ENCODE measurements at places on chromosomes 13 and 19.

GRCh38 chr13:31957772-31958171 lies 73.8 kb upstream of the FRY start:
- DNase-seq, result no peak

- no peak for DNase-seq
Observed at GRCh38 chr13:32114284-32114950, 82.8 kb downstream of the FRY start.

DNA sequence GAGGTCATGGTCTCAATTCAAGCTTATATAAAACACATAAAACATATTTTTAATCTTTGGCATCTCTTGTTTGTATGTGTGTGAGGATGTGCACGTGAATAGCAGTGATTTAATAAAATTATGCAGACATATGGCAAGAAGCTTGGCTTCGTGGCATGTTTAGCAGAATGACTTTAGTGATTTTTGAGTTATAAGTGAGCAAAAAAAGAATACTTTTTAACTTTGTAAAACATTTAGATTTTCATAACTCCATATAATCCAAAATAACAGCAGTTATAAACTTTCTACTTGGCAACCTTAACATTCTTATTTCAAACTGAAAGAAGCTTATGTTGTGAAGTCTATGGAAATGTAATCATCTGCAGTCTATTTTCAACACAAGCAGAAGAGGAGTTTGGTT lies 120.6 kb downstream of the SLITRK1 start:
- no peak for DNase-seq

DNA sequence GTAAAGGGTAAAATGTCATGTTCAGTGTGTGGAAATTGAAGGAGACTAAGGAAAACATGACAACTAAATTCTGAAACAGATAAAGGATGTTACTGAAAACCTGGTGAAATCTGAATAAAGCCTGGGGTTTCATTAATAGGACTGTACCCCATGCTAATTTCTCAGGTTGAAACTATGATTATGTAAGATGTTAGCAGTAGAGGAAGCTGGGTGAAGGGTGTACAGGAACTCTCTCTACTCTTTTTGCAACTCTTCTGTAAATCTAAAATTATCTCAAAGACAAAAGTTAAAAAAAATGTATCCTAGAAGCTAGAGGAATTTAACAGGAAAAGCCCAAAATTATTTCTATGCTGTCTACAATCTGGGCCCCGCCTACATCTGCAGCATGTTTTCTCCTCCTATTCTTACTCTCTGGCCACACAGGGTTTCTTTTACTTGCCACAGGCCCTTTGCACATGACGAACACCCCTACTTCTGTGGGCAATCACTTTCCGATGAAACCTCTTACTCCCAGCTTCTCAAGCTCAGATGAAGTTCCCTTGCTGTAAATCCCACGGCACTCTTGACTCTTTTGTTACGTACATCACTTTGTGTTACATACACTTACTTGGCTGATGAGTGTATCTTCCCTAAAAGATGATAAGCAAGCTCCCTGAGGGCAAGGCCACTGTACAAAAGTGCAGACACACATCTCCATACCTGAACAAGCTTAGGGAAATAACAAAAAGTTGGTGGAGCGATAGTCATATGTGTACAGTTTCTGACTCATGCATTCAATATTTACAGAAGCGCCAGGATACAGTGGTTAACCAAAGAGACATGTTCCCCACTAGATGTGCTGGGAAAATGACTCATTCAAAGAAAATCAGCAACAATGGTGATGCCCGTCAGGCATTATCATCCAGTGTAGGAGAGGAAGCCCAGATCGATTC lies 32.6 kb downstream of the RUBCNL start:
- DNase-seq, result peak; percentile 96

DNA sequence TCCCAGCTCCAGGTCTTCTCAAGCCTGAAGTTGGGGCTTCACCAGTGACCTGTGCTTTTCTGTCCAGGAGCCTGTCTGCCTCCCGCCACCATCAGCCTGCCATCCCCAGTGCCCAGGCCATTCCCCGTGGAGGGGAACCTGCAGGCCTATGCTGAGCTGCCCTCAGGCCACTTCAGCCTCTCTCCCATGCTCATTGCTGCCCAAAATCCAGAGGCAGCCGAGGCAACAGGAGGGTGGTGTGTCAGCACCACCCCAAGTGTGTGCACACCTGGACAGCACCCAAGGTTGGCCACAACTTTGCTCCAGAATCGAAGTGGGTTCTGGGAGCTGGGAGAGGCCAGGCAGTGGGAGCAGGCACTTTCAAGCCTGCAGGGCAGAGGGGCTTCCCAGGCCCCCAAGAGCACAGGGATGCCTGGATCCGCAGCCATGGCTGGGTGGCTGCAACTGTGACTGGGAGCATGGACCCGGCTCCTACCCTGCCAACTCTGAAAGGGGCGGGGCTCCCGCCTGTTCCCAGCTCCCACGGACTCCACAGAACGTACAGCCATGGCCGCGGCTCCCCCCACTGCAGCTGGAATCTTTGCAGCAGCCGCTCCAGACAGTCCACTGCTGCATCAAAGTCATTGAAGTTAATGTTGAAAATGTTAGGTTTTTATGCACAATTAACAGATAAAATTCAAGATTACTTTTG lies 1747.0 kb downstream of the OLFM4 start:
- no peak for DNase-seq

DNA sequence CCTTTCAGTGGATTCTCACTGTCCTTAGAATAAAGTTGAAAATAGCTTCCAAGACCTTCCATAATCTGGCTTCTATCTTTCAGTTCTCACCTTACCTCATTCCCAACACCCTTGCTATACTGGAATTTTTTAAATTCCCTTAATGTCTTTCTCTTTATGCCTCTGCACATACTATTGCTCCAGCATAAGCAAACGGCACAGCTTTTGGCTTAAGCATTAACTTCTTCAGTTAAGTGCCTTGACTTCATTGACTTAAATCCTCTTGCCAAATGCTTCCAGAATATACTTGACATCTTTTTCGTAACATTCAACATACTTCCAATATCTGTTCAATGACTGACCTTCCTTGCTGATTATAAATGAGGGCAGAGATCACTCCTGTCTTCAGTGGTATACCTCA lies 34.0 kb downstream of the SERPINE3 start:
- DNase-seq, result no peak

DNA sequence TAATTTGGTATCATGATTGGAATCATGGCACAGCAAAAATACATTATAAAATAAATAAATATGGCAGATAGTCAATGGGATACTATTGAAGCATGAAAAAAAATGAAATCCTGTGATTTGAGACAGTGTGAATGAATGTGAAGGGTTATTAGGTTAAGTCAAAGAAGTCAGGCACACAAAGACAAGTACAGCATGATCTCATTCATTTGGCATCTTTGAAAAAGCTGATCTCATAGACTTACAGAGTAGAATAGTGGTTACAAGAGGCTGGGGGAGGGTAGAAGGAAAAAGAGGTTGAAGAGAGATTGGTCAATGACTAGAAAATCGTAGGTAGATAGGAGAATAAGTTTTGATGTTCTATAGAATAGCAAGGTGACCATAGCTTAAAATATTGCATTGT lies 295.1 kb upstream of the SLITRK5 start:
- peak; percentile 11 for DNase-seq

DNA sequence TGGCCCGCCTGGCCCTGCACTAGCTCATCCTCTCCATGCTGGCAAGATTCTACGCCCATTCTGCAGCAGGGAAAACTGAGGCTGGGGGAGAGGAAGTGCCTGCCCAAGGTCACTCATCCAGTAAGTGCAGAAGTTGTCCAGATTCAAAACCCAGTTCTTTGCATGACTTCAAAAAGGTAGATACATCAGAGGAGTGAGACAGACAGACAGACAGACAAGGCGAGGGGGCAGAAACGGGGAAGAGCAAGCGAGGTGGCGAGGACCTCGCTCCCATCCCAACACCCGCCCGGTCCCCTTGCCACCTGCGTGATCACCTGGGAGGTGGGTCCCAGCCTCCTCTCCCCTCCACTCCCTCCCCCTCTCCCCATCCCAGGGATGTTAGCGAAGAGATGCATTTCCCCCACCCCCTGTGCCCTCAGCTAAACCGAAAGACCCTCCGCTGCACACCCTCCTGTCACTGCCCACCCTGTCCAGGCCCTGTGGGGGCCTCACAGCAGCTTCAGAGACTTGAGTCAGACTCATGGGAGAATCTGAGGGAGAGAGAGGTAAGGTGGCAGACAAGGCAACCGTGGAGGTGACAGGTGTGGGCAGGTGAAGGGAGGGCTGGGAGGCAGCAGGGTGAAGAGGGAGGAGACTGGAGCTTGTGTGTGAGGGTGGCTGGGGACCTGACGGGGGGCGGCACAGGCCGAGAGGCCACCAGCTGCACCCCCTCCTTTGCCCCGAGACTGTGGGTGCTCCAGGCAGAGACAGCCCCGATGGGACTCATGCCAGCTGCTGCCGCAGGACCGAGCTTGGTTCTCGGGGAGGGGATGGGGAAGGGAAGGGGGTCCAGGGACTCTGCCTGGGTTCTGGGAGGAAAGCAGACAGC lies 18.9 kb downstream of the LRRC4B start:
- DNase-seq, result no peak

DNA sequence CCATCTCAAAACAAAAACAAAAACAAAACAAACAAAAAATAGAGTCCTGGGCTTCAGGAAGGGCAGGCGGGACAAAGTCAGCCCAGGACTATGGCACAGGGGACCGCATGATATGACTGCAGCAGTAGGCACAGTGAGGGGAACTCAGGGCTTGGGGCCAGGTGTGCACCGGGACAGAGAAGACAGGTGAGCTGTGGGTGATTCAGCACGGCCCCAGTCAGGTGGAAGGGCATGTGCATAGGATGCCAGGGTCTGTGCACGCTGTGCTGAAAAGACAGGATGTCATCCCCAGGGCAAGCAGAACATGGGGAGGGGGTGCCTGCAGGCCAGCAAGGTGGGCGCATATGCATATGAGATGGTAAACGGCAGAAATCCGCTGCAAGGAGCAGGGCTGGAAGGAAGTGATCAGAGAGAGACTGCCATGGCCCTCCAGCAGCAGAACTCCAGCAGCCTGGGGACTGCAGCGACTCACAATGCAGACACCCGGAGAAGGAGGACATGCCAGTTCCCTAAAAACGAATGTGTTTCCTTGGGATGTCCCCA lies 15.0 kb downstream of the EPS15L1 start:
- no peak for DNase-seq

DNA sequence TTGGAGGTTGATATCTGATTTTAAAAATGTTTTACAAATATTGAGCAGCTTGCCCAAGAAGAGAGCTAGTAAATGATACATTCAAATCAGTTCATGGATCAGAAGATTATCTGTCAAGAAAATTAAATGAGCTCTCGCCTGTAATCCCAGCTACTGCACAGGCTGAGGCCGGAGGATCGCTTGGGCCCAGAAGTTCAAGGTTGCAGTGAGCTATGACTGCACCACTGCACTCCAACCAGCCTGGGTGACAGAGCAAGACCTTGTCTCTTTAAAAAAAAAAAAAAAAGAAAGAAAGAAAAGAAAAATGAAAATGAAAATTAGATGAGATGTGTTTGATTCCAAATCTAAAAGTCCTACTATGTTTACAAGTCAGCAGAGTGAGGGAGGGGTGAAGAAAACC lies 2.4 kb downstream of the SPART start:
- DNase-seq, result no peak

GRCh38 chr13:81293594-81294164 lies 952.8 kb upstream of the SPRY2 start:
- DNase-seq, result no peak

DNA sequence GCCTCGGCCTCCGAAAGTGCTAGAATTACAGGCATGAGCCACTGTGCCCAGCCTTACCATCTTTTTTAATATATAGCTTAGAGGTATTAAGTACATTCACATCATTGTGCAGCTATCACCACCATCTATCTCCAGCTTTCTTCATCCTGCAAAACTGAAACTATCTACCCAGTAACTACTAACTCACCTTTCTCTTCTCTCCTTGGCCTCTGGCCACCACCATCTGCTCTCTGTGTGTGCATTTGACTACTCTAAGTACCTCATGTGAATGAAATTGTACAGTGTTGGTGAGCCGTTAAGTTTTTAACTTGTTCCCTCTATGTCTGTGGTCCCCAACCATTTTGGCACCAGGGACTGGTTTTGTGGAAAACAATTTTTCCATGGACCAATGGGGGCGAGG lies 56.1 kb downstream of the CDK8 start:
- no peak for DNase-seq

DNA sequence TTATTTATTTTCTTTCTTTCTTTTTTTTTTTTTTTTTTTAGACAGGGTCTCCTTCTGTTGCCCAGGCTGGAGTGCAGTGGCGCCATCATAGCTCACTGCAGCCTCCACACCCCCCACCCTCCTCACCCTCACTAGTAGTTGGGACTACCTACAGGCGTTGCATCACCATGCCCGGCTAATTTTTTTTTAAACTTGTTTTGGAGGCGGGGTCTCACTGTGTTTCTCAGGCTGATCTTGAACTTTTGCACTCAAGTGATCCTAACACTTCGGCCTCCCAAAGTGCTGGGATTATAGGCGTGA lies 33.6 kb downstream of the GJA3 start:
- no peak for DNase-seq

GRCh38 chr13:73001971-73002370 lies 56.8 kb upstream of the KLF5 start:
- DNase-seq, result no peak

GRCh38 chr19:10808937-10809649 lies 26.9 kb downstream of the TMED1 start:
- DNase-seq, result peak; percentile 74

DNA sequence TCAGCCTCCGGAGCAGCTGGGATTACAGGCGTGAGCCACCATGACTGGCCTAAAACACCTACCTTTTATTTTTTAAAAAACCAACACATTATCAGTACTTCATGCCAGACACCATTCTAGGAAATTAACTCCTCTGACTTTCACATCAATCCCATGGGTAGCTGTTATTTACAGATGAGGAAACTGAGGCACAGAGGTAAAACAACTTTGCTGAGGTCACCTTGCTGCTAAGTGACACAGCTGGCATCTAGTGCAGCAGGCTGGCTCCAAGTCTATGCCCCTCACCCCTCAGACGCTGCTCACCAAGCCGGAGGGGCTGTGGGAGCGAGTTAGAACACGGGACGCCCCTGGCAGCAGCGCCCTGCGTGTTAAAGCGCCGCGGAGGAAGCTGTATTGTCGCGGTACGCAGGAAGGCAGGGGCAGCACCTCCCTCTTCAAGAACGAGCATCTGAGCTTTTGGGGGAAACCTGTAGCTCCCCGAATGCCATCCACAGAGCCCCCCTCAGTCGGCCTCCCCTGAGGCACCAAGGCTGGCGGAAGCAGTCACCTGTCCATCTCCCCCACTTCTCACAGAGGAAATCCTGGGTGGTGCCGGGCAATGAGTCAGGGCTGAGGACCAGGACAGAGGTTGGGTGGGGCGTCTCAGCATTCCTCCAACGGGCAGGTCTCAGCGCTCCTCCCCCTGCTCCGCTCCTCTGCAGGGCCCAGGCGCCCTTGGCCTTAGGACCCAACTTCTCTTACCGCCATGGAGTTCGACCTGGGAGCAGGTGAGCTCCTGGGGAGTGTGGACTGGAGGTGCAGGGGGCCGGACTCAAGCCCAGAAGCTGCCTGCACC lies at the start of gene C19orf33:
TSS of gene C19orf33 (plus strand) at position 735 of the 835 bp plus-strand sequence. CDS start at position 746, 11 bp downstream.
- no peak for DNase-seq

DNA sequence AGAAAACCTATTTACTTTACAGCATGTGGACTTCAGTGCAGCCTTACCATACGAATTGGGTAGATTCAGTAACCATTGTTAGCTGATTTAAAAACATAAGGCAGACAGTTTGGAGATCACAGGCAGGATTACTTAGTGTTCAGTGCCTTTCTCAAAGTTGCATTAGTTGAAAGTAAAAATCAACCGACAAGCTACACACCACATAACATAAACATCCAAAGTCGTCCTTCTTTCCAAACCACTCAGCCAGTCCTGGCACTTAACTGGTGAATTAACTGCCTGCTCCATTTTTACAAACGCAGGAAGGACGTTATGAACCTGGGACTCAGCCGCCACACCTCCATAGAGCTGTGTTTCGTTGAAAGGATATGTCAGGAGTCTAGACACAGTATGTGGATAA lies 91.4 kb downstream of the COL4A1 start:
- peak; percentile 64 for DNase-seq

- DNase-seq, result no peak
Observed at GRCh38 chr13:113562844-113563243, 21.7 kb upstream of the TFDP1 start.
